ENCODE measurements at places on chromosomes 16 and 17.

DNA sequence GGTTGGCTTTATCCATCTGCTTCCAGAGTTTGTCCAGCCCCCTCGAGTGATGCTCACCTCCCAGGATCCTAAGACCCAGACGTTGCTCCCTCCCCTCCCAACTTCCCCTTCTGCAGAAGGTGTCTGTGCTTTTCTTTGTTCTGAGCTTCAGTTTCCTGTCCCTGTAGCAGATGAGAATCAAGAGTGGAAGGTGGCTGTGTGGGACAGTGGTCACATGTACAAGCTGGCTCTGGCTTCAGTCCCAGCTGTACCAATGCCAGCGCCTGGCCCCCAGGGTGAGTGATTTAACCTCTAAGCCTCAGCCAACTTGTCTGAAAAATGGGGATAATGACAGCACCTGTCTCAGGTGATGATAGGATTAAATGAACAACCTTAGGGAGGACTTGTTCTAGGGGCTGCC is 7.7 kb downstream of the PRR15L start:
- DNase-seq, result no peak

- DNase-seq, result no peak
These were observed 31.3 kb upstream of the CBX4 start for GRCh38 chr17:79870540-79870939.

GRCh38 chr16:11669380-11670146 is 1.3 kb downstream of the SNN start:
- DNase-seq, result peak; percentile 22

- DNase-seq, result no peak
These were observed 23.8 kb downstream of the TMEM92 start for GRCh38 chr17:50298018-50298417.

GRCh38 chr17:57744195-57745170 is 616 bp downstream of the CCDC182 start:
- DNase-seq, result no peak

DNA sequence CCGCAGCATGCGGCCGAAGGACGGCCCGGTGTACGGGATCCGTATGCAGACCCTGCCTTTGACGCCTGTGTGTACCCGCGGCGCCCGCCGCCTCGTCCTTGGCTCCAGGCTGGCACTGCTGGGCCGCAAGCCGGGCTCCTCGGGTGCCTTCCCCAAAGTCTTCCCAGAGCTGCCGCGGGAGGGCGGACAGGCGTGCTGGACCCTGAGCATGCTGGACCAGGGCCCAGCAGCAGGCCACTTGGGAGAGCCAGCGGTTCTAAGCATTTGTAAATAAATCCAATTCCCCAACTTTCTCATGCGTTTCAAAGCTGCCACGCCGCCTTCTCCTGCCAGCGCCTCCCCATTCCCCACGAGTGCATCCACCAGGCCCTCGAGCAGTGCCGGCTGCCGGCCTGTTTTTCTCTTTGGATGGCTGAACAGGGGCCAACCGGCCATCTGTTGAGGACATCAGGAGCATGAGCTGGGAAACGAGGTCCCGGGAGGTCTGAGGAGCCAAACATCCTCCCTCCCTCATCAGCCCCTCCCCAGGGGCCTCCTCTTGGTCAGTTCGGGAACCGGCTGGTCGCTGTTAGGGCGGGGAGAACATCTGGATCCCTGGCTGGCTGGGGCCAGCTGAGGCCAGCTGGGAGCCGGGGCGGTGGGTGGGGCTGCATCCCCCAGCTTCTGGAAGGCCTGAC is 20.5 kb upstream of the PABPN1L start:
- no peak for DNase-seq
